Fibroblast of skin of right quadriceps (primary cell): ENCODE measurements at places on chromosomes 6 and 20.
A peak's percentile ranks its signal among the peaks of the same experiment; 100 is the strongest.

DNA sequence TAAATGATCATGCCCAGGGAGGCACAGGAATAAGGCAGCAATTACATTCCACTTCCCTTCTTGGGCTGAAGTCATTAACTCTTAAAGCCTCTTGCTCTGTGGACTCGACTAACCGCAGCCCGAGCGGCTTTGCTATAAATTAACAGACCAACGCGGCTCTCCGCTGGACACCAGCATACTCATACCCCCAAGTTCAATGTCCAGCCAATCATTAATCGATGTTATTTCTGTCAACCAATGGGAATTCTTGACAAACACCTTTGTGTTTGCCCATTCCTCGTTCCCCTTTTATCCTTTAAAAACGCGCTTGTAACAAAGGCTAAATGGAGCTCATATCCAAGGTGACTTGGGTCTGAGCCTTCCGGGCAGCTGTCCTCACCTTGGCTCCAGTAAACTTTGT, 183.1 kb upstream of the RALGAPA2 start:
- DNase-seq = no peak

GRCh38 chr20:47354714-47355488, 1.6 kb downstream of the ZMYND8 start:
- no peak for DNase-seq

DNA sequence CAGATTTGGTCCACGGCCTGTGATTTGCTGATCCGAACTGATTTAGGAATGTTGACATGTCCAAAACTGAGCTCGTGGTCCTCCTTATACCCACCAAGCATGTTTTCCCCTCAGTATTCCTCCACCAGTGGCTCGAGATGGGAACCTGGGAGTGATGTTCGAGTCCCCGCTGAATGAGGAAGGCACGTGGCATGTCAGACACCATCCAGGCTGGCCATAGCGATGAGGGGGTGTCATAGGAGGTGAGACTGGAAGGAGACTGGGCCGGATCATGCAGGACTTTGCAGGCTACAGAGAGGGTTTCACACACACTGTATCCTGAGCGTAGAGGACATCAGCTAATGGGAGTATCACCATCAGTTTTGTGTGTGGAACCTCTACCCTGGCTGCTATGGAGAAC, 78.2 kb downstream of the TOX2 start:
- DNase-seq = no peak

- no peak for DNase-seq
Measured at GRCh38 chr6:99563056-99563723, 5.3 kb downstream of the CCNC start.

GRCh38 chr6:27209196-27209595, 38.3 kb upstream of the PRSS16 start:
- DNase-seq = no peak

DNA sequence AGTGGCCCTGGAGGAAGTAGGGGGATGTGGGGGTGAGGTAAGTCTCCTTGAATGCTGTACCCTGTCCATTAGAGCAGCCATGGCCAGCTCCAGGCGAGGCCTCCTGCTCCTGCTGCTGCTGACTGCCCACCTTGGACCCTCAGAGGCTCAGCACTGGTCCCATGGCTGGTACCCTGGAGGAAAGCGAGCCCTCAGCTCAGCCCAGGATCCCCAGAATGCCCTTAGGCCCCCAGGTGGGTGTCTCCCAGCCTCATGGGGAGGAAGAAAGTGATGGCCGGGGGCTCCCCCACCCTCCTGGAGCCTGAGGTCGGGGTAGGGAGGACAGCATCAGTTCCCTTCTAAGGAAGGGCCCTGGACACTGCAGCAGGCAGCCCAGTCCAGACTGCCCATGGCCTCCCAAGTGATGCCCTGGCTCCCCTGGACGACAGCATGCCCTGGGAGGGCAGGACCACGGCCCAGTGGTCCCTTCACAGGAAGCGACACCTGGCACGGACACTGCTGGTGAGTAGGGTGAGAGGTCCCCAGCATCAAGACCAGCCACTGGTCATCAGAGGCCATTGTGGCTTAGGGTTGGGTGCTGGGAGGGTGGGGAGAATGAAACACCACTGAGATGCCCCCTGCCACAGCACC, 1.0 kb downstream of the GNRH2 start:
- DNase-seq = no peak

DNA sequence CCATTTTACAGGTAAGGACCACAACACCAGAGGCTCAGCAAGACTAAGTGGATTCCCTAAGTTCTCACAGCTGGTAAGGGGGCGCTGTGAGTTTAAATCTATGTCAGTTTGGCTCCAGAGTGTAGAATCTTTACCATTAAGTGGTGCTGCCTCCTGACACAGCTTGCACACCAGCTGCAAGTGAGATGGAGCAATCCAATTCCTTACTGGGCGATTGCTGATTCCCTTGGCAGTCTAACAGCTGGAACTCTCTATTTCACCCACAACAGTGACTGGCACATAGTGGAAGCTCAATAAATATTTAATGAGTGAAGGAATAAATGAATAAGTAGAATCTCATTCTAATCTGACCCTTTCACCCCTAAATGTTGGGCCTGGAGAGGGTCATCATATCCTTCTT, 176.7 kb downstream of the CLIC5 start:
- no peak for DNase-seq

DNA sequence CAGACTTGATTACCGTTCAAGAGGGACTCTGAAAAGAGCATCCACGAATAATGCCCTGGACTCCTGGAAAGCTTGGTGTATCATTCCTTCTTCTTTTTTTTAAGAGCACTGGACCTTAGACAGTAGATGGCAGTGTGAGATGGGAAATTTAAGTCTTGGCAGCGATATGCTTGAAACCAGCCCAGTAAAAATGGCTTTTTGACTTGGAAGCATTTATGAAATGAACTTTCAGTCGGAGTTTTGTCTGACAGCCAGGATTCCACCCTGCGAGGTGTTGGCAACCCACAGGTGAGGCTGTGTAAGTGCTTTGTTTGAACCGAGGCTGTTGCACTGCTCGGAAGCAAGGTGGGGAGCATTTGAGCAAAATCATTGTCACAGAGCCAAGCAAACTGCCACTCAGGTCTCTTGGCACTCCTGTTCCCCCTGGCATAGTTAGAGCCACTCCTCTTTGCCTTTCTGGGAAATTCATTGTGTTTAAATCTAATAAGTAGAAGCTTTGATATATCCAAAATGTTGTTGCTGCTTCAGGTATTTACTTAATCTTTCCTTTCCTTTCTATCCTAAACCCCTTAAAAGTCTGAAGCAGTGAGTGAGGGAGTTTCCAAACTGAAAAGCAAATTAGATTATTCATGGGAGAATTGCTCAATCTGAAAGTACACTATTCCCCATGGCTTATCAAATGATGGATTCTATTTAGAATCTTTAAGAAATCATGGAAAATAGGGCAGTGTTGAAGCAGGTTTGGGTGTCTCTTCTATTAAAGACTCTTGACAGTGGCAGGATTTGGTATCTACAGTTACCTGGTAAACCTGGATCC, 272.8 kb upstream of the SLC35B3 start:
- DNase-seq = peak; percentile 1

DNA sequence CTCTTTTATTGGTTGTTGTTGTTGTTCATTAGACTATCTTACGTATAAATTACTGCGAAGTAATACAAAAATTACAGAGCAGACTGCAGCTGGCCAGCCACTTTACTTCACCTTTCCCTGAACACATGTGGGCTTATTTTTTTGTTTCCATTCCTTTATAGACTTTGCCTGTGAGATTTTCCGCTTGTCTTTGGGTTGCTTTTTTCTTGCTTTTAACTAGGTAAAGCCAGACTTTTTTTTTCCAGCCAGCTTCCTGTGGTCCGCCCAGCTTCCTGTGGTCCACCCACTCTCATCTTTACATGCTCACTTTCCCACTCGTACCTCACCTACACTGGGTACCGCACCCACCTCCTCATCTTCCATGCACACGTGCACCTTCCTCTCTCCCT, 79.0 kb downstream of the IPCEF1 start:
- no peak for DNase-seq

- no peak for DNase-seq
Measured at GRCh38 chr20:15375836-15376235, 1038.4 kb upstream of the FLRT3 start.

DNA sequence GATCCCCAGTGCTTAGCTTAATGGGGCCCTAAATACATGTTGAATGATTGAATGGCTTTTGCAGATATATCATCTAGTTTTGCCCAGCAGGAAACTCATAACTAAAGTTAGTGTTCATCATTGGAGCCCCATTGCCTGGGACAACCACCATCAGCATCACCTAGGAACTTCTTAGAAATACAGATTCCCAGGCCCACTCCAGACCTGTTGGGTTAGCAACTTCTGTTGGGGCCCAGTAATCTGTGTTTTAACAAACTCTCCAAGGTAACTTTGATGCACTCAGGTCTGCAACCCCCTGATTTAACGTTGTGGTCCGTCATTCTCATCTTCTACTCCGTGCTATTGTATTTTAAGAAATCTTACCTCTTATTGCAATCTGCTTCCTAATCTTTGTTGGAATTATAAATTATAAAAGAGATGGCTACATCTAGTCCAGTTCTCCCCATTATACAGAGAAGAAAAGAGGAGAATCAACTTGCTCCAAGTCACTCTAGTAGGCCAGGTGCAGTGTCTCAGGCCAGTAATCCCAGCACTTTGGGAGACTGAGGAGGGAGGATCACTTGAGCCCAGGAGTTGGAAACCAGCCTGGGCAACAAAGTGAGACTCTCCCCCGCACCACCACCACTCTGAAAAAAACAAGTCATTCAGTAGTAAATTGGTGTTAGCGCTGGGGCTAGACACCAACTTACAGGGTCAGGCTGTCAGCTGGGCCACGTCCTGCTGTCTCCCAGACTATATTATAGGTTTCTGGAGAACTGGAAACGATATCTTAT, 13.7 kb downstream of the FOXP4 start:
- DNase-seq = no peak

GRCh38 chr6:22829070-22829469, 259.7 kb downstream of the HDGFL1 start:
- no peak for DNase-seq

- DNase-seq = peak; percentile 45
Measured at GRCh38 chr6:138944412-138944811, 43.6 kb downstream of the REPS1 start.

DNA sequence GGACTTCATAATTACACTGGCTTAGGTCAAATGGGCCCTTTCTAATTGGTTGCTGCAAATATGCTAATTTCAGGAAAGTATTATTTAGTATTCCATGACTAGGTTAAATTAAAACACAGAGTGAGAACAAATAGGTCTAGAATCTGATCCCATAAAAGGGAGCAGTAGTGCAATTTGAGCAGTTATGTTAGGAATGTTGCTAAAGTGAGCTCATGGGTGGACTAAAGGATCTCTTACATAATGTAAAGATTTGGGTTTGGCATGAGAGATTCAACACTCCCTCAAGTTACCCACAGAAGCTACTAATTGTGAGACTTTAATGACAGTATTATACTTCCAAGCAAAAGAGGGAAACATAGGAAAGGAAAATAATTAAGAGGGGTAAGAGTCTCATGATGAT, 109.1 kb downstream of the C6orf58 start:
- DNase-seq = no peak

GRCh38 chr6:157033428-157034140, 256.4 kb downstream of the ARID1B start:
- no peak for DNase-seq

GRCh38 chr6:152697634-152698033, at the start of gene MYCT1:
Gene MYCT1 (plus strand): TSS chr6:152697897. CDS start chr6:152697903, 6 bp downstream.
- DNase-seq = no peak

DNA sequence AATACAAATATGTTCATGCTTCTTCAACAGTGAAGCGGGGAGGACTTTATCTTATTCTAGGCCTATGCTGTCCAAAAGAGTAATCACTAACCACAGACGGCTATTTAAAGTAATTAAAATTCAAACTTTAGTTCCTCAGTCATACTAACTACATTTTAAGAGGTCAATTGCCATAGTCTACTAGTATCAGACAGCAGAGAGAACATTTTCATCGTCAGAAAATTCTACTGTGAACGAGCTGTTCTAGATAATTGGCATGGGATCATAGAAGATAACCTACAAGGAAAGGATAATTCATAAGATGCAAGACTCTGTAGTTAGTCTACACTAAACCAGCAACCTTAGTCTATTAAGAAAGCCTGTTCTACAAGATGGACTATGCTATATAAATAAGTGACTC, 44.4 kb downstream of the PRKN start:
- no peak for DNase-seq

DNA sequence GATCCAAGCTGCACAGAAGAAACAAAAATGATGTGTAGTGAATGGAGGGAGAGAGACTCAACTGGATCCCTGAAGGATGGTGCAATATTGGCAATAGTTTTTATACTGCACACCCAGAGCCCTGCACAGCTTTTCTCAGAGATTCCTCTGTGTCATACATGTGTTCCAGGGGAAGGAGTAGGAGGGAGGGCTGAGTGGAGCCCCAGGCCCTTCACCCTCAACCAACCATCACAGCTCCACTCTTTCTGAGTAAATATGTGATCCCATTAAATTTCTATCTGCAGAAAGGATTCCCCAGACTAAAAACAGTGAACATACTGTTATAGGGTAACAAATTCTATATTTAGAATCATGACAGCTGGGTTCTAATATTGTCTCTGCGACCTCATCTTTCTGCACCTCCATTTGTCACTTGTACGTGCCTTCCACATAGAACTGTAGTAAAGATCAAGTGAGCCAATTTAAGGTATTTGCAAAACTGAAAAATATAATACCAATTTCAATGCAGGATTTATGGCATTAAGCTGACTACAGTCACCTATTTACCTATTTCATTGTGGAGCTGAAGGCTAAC, 421.4 kb upstream of the NRSN1 start:
- no peak for DNase-seq

DNA sequence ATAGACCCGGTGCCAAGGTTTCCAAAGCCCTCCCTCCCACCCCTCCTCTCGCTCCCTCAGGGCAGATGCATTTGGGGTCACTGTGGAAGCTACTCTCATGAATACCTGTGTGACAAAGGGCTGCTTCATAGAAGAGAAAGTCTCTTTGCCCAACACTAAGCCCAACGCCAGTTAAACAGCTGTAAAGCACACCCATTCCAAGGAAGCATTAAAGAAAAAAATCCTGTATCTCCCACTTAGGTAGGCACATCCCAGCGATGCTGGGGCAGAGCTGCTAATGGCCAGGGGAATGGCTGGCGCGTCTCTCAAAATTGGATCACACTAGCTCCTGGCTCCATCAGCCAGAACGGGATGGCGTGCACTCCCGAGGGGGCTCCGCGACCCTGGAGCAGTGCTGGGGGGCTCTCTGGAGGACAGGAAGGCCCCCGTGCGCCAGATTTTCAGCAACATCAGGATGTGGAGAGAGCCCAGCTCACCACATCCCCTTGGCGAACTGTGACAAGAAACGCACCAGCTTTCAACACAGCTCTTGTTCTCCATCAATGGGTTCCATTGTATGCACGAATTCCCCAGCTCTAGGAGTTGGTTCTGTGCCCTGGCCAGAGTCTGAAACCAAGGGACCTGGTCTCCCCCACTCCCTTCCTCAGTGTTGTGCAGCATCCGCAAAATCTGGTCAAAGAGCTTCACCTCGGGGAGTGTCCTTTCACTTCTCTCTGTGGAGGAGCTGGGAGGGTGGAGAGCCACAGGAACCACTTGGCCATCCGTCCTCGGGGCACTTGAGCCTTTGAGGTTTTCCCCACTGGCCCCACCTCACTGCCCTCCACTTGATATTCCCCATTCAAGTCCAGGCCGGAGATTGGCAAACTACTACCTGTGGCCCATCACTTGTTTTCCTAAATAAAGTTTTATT, 74.1 kb downstream of the TFAP2C start:
- DNase-seq = no peak

GRCh38 chr6:129638686-129639085, 71.3 kb downstream of the ARHGAP18 start:
- DNase-seq = peak; percentile 31

GRCh38 chr6:108164815-108165706, 761 bp upstream of the NR2E1 start:
- no peak for DNase-seq

GRCh38 chr6:31842053-31842452, 14.5 kb downstream of the HSPA1B start:
- DNase-seq = no peak
